ENCODE measurements at places on chromosomes 12 and 14.

- DNase-seq, result no peak
Measured at GRCh38 chr12:120093592-120094355, 22.8 kb downstream of the RAB35 start.

GRCh38 chr14:67526676-67527459 is 6.2 kb upstream of the PLEKHH1 start:
- DNase-seq, result peak; percentile 79

DNA sequence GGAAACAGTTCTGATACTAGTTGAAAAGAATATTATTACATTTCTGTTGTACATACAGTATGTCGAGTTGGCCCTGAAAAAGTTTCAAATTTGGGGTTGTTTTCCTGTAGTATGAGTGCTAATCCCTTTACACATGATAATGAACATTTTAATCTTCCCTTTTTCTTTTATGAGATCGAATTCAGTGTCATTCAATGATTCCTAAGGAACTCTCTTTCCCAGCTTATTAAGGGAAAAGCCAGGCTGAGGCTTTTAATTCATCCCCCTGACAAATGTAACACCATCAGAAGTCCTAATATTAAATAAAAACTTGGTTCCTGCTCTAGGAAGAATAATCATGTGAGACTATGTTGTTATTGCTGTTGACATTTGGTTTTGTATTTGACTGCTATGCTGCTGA is 42.9 kb upstream of the USP44 start:
- DNase-seq, result no peak

- DNase-seq, result no peak
Measured at GRCh38 chr14:95315579-95315978, 4.1 kb downstream of the CLMN start.

DNA sequence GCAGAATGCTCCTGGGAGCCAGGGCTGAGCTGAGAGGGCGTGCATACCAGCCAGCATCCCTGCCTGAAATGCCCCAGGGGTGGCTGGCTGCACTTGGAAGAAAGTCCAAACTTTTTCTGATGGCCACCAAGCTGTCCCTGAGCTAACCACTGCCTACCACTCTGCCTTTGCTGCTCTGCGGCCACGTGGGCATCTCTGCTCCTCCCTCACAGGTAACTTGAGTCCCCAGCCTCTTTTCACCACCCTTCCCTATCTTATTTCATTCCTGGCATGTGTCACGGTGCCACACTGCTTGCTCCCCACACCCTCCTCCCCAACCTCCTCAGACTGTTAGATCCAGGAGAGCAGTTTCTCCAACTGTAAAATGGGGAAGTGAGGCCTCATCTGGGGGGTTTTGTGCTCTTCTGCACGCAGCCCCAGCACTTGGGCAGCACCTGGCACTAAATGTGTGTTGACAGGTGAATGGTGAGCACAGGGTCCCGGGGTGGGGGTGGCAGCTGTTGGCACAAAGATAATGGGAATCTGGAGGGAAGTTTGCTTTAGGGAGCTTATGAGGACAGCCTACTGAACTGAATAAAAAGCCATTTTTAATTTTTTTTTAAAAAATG is 113.0 kb downstream of the GLT1D1 start:
- no peak for DNase-seq

DNA sequence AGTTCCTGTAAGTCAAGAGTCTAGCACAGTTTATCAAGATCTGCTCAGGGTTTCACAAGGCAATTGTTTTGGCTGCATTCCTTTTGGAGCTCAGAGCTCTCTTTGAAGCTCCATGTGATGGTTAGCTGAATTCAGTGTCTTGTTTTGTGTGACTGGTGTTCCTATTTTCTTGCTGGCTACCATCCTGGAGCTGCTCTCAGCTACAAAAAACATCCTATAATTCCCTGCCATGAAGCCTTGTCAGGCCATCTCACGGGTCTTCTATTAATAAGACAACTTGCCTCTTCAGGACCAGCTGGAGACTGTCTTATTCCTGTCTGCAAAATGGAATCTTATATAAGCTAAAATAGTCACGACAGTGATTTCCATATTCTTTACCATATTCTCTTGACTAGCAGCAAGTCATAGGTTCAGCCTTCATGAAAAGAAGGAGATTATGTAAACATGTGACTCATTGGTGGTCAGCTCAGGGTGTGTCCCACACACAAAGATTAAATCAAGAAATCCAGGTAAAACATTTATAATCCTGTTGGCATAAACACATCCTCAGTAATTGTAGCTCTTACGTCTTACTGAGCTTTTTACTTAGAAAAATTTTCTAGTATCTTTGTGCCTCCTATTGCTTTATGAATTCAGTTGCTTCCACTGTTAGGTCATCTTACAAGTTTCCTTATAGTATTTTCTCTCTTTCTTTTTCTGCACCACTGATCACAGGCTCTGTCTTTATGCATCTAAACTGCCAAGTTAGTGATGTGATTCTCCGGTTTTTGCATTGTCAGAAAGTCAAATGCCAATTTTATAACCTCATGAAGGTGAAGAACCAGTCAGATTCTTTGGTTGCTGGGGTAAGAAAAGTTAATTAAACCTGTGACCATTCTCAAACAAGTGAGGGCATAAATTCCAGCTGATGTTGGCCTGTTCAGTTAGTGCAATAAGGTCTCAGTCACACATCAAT is 378.5 kb upstream of the MGAT4C start:
- DNase-seq, result no peak

DNA sequence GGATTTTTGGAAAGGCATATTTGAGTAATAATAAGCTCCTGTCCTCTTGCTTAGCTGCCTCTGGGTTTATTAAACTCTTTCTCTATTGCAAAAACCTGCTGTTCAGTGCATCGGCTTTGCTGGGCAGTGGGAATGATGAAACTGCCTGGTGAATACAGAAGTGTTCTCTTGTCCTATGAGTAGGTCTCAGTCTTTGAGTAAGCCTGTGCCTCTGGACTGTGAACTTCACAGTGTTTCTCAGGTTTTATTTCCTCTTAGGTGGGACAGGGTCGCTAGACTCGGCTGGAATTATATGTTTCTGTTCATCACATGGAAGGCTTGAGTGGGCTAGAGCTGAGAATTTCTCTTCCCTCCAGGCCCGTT is 46.4 kb downstream of the CRADD start:
- no peak for DNase-seq

DNA sequence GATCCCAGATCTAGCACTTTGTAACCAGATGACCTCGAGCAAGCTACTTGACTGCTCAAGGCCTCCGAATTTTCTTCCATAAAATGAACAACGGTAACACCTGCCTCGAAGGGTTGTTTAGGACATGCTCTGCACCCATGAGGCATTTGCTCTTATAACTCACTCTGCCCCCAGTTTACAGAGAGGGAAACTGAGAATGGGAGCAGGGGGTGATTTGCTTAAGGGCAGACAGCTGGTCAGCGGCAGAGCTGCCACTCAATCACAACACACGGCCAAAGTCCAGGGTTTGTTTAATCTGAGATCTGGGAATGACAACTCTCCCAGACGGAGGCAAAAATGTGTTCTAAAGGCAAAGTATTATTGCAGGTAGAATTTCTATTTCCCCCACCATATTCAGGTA is 156.3 kb downstream of the RIMBP2 start:
- DNase-seq, result no peak

DNA sequence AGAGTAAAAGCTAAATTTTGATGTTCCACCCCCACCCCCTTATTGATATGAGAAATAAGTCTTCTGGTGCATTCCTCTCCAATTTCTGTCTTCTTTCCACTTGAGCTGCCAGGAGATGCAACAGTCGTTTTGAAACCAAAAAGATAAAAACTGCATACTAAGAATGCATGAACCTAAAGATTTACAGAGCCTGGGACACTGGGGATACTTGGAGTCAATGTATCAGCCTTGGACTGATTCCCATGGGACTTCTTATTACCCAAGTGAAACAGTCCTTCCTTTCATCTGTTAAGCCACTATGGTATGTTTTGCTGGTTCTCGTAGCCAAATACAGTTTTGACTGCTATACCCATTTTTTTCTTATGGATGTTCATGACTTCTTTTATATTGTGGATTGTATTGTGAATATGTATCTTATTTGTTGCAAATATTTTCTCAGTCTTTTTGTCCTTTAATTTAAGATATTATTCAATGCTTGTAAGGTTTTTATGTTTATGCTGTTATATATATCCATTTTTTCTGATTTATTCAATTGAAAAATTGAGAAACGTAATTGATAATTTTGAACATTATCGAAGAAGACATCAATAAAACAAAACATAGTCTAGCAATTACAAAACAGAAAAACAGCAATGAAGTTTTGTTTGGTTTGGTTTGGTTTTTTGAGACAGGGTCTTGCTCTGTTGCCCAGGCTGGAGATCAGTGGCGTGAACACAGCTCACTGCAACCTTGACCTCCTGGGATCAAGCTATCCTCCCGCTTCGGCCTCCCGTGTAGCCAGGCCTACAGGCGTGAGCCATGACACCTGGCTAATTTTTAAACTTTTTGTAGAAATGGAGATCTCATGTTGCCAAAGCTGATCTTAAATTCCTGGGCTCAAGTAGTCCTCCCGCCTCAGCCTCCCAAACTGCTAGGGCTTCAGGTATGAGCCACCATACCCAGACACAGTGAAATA is 85.4 kb upstream of the ETV6 start:
- DNase-seq, result no peak

DNA sequence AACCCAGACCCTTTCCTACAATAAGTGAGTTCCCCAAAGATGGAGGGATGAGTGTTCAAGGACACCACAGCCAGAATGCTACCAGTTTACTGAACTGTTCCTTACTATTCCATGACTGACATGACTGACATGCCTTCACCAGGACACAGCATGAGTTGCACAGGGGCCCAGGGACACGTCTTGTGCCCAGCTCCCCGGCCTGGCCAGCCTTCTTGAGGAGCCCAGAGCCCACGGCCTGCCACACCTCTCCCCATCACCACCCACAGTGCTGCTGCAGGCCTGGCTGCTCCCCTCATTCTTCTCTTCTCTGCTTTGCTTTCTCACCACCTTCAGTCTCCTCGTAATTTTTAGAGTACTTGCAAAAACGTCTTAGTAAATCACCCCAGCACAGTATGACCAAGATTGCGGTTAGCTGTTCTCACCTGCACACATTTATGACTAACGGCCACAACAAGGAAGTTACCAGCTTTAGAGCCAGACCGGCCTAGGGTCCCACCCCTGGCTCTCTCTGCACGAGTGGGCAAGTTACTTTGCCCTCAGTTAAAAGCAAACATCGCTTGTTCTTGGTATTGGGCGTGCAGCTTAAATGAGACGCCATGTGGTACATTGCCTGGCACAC is 18.5 kb downstream of the PPP2R5E start:
- DNase-seq, result no peak

DNA sequence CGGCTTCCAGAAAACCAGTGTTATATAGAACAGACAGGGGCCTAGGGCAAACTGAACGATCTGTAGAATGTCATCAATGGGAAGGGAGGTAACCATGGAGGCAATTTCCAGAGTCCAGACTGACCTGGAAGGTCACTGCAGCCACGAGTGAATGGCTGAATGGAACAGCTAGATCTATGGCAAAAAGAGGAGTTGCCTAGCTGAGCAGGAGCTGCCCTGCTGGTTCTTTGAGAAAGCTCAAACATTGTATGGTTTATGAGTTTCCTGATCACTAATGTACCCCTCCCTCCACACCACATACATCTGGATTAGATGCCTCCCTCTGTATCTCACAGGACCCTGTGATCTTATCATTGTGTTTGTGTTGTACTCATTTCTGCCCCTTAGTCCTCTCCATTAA is 1.0 kb upstream of the RERG start:
- DNase-seq, result no peak

DNA sequence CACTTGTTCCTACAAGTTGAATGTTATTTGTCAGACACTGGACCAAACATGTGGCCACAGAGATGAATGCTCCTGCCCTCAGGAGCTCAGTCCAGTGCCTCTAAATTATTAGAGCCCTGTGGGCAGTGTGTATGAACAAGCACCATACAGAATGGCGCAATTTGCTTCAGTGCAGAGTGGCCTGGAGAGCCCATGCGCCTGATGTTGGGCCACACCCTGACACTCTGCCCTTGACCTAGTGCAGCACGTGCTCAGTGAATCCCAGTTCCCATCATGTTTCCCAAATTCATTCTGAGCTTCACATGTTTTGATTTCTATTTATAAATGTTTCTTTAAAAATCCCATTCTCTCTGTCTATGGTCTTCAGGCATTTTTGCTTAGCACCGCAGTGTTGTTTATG is 116.8 kb downstream of the PRMT8 start:
- DNase-seq, result no peak

GRCh38 chr12:65496617-65497016 is 218.1 kb downstream of the MSRB3 start:
- DNase-seq, result no peak

- no peak for DNase-seq
Measured at GRCh38 chr12:127386723-127387122, 880.2 kb upstream of the TMEM132C start.

GRCh38 chr12:126488806-126489205 is 1423.6 kb downstream of the AACS start:
- DNase-seq, result no peak

GRCh38 chr14:78188882-78189281 is 18.7 kb downstream of the NRXN3 start:
- no peak for DNase-seq

GRCh38 chr12:119544765-119545625 is 48.6 kb upstream of the TMEM233 start:
- DNase-seq, result peak; percentile 60

DNA sequence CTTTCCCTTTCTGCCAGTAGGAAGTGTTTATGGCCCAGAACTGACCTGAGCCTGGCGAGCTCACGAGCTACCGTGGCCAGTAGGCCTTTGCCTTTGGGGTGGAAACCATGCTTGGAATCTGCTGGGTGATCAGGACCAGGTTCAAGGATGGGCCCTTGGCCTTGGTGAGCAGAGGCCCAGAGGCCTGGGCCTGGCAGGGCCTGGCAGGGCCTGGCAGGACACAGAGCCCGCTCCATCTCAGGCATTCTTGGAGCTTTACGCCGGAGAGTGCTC is 184.8 kb upstream of the RTL1 start:
- no peak for DNase-seq

- no peak for DNase-seq
Measured at GRCh38 chr14:70183991-70184390, 4.8 kb downstream of the SLC8A3 start.

GRCh38 chr12:103513875-103514274 is 18.1 kb upstream of the C12orf42 start:
- no peak for DNase-seq

DNA sequence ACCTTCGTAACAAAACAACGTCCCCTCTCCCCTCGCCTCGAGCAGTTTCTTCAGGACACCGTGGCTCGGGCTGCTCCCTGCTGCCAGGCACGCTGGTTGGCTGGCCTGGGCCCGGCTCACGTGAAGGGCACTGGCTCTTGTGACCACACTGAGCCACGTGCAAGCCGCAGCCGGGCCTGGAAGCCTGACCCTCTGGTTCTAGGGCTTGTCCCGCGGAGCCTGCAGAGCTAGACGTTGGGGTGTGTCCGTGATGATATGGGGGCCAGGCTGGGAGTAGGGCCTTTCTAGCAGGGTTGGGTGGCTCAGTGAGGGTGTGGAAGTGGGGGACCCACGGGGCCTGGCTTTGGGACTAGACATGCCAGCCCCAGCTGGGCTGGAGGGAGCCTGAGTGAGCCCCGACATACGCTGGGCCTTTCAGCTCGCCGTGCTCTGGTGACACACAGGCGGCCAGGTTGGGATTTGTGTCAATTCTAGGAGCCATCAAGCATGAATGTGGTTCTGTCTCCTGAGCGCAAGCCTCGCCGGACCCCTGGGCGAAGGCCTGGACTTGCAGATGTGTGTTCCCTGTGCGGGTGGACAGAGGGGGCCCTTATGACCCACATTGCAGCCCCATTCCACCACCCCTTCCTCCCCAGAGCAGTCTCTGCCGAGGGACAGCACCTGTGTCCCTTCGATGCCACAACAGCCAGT is 13.6 kb upstream of the AMN start:
- DNase-seq, result no peak
